PC-3 (cell line): ENCODE measurements at places on chromosomes 1 and 21. TPM values are rescaled to one million over a fixed set of nuclear protein-coding genes. Genes with fewer than 3 reads are reported as not detected.

S100A2 gene
- total RNA-seq, result 358 and 373 TPM in 2 replicates

DNA sequence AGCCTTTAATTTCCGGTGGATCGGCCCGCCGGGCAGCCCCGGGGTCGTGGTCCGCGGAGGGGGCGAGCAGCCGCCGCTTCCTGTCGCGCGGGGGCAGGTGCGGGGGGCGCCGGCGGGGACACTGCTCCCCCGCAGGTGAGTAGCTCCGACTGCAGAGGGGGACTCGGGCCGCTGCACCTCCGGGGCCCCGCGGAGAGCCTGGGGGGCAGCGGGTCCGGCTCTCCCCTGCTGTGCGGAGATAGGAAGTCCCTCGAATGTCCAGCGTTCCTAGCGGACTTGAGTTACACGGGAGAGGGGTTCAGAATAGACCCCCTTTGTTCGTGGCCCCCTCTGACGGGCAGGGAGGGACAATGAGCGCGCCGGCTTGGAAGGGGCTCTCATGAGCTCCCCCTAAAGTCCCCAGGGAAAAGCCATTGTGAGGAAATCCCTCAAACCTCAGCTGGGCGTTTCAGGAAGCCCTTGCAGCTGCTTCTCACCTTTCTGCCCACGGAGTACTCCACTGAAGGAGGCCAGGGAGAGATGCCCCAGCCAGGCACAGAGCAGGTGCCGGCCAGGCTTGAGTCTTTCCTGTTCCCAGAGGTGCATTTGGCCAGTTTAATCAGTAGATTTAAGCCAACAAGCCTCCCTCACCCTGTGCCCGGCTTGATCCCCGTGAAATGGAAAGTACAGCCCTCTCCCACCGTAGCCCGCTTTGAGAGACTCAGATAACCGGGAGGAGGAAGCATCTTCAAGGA, 925 bp downstream of the PDE9A start:
- H3K27me3 ChIP-seq, result peaks cover 83% of the 10 kb centered on the region
- no peaks in the 10 kb centered on the region for H3K36me3 ChIP-seq
- no peak for DNase-seq
- H3K4me1 ChIP-seq, result peaks cover 23% of the 10 kb centered on the region

EPHA8 gene
- total RNA-seq, result 0.07 TPM in 1 of 2 replicates, not detected in the other

UTP11 gene
- total RNA-seq, result 33.8 and 48.1 TPM in 2 replicates

DNA sequence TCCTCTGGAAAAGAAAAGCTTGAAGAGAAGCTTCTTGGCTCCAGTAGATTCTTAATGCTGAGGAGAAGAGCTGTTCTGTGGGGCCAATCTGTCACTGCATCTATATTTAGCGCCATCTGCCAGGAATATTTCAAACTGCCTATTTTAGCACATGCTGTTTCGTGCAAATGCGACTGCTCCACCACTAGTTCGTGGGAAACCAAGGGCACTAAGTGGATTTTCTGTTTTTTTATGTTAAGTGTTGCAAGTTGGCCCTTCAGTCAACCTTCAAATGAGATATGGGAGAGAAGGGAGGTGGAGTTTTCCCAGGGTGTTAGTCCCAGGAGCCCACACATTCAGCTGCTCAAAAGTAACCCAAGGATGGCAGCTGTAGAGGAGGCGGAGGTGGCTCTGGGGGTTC, 91.9 kb downstream of the TSEN15 start:
- H3K4me1 ChIP-seq, result no peaks in the 10 kb centered on the region
- H3K36me3 ChIP-seq, result no peaks in the 10 kb centered on the region
- peaks cover 4% of the 10 kb centered on the region; the same call in 1 of the 2 replicates for H3K27me3 ChIP-seq
- H3K27ac ChIP-seq, result no peak overlapping the region
- DNase-seq, result no peak

NOTCH2NLA gene
- 69.6 and 93.9 TPM in 2 replicates for total RNA-seq

- H3K27ac ChIP-seq, result no peak overlapping the region
- H3K4me1 ChIP-seq, result 0 out of 2 replicates have a peak, but pooled peaks cover 9% of the 10 kb centered on the region
- DNase-seq, result no peak
- H3K27me3 ChIP-seq, result no peaks in the 10 kb centered on the region
- no peak overlapping the region for H3K4me3 ChIP-seq
These were observed 204.2 kb downstream of the KCNT2 start for GRCh38 chr1:196403803-196404690.

SIM2 gene
- 71.2 and 104 TPM in 2 replicates for total RNA-seq

RAB3GAP2 gene
- total RNA-seq, result 16.7 and 19.9 TPM in 2 replicates

- H3K4me3 ChIP-seq, result peak overlapping the region; percentile 66
- no peaks in the 10 kb centered on the region for H3K27me3 ChIP-seq
- no peak for DNase-seq
- no peak overlapping the region for H3K27ac ChIP-seq
- H3K36me3 ChIP-seq, result no peaks in the 10 kb centered on the region
These were observed 47.3 kb upstream of the COA6 start for GRCh38 chr1:234325878-234326496.

VHLL gene
- 1.1 TPM in 1 of 2 replicates, not detected in the other for total RNA-seq

S100A1 gene
- 0.29 TPM in 1 of 2 replicates, not detected in the other for total RNA-seq

DNA sequence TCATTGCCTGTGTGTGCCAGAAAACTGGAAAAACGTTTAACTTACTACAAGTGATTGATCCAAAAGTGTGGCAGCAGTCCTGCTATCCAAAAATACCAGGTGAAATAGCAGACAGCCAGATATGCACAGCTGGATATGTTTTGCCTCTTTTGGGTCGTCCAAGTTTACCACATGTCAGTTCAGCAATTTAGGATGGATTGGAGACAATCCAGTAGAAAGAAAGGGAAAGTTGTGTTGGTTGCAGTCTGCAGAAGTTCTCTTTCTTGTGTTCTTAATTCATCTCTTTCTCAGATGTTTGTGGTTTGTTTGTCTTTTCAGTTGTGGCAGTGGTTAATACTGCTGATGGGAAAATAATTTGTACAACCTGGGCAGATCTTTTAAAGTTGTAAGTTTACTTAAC, 645.0 kb downstream of the PTPRC start:
- no peak overlapping the region for H3K27ac ChIP-seq
- no peaks in the 10 kb centered on the region for H3K36me3 ChIP-seq
- no peak for DNase-seq
- H3K27me3 ChIP-seq, result no peaks in the 10 kb centered on the region
- no peak overlapping the region for H3K4me3 ChIP-seq
- H3K4me1 ChIP-seq, result no peaks in the 10 kb centered on the region

OR10K2 gene
- total RNA-seq, result not detected in 2 replicates

DNA sequence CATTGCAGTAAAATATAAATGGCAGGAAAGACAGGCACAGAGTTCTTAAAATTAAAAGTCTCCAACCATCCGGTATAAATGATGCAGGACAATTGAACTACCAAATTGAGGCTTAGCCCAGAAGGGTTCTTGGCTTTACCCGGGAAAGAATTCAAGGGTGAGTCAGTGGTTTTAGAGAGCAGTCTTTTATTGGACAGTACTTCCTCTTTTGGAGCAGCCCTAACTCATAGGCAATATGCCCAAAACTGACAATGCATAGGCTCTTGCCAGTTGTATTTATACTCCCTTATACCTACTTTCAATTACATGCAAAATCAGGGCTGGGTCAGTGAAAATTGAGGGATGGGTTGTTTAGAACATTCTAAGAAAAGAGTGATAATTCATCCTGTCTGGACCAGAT, 1628.9 kb upstream of the PRMT6 start:
- no peak overlapping the region for H3K4me3 ChIP-seq
- H3K27ac ChIP-seq, result no peak overlapping the region
- no peaks in the 10 kb centered on the region for H3K36me3 ChIP-seq
- H3K4me1 ChIP-seq, result no peaks in the 10 kb centered on the region
- DNase-seq, result peak; percentile 64

GRCh38 chr1:95685081-95685480, 451.1 kb downstream of the RWDD3 start:
- H3K27me3 ChIP-seq, result peaks cover 38% of the 10 kb centered on the region
- no peak for DNase-seq
- H3K4me3 ChIP-seq, result no peak overlapping the region
- H3K27ac ChIP-seq, result no peak overlapping the region
- H3K4me1 ChIP-seq, result no peaks in the 10 kb centered on the region

DNA sequence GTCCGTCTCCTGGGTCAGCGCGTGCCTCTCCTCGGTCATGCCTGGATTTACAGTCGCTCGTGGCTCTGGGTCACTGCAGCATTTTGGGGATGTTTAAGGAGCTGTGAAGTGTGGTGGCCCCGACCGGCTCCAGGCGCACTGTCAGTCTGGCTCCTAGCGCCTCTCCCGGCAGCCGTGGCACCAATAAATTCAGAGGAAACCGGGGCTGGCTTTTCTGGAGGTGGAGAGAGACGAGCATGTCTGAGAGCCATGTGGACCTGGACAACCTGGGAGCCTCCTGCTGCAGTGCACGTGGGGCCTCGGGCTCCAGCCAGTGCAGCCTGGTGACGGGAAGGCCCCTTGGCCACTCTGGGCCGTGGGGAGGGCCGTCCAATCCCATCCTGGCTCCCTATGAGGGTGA, 17.1 kb downstream of the PLCH2 start:
- DNase-seq, result peak; percentile 32
- peaks cover 20% of the 10 kb centered on the region for H3K4me1 ChIP-seq
- H3K4me3 ChIP-seq, result no peak overlapping the region

- H3K4me1 ChIP-seq, result no peaks in the 10 kb centered on the region
- H3K27me3 ChIP-seq, result no peaks in the 10 kb centered on the region
- peaks cover 67% of the 10 kb centered on the region for H3K36me3 ChIP-seq
- H3K4me3 ChIP-seq, result no peak overlapping the region
- DNase-seq, result no peak
These were observed 15.6 kb downstream of the CSDE1 start for GRCh38 chr1:114741963-114742746.

TMPRSS15 gene
- total RNA-seq, result 0.12 TPM in 1 of 2 replicates, not detected in the other

TRIM46 gene
- 4.1 and 5.4 TPM in 2 replicates for total RNA-seq

GUCA2B gene
- total RNA-seq, result not detected in 2 replicates

- H3K4me3 ChIP-seq, result no peak overlapping the region
- H3K27ac ChIP-seq, result no peak overlapping the region
- H3K36me3 ChIP-seq, result no peaks in the 10 kb centered on the region
- DNase-seq, result peak; percentile 21
These were observed 20.9 kb downstream of the MCOLN3 start for GRCh38 chr1:85027242-85027983.

GRCh38 chr21:39373634-39374033, 24.7 kb upstream of the HMGN1 start:
- no peak overlapping the region for H3K27ac ChIP-seq
- H3K4me3 ChIP-seq, result peak overlapping the region; percentile 31; the same call in 1 of the 2 replicates
- DNase-seq, result peak; percentile 73
- no peaks in the 10 kb centered on the region for H3K36me3 ChIP-seq
- peaks cover 7% of the 10 kb centered on the region; the same call in 1 of the 2 replicates for H3K4me1 ChIP-seq

DNA sequence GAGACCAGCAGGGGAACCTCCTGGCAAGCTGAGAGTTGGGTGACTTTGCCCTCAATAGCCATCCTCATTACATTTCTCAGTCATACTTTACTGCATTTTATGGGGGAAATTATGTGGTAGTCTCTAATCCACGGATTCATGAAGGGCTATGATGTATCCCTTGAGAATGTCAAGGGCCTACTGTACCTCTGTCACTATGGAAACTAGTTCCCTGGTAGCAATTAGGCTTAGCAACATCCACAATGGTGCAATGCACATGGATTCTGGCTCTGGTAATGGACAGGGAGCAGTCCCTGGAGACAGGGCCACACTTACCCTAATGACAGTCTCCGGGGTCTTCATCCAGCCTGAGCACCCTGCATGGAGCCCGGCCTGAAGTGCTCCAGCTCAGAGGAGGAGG, 26.5 kb downstream of the LRRN2 start:
- H3K4me3 ChIP-seq, result no peak overlapping the region
- peak; percentile 15 for DNase-seq
- H3K4me1 ChIP-seq, result no peaks in the 10 kb centered on the region
- H3K36me3 ChIP-seq, result no peaks in the 10 kb centered on the region

SLC9C2 gene
- total RNA-seq, result not detected in 2 replicates

GRCh38 chr1:44043176-44044070, 12.2 kb upstream of the SLC6A9 start:
- peak; percentile 54 for DNase-seq
- peak overlapping the region; percentile 79 for H3K27ac ChIP-seq
- H3K4me1 ChIP-seq, result peaks cover 66% of the 10 kb centered on the region

- no peaks in the 10 kb centered on the region for H3K36me3 ChIP-seq
- H3K4me1 ChIP-seq, result no peaks in the 10 kb centered on the region
- H3K4me3 ChIP-seq, result no peak overlapping the region
- H3K27me3 ChIP-seq, result no peaks in the 10 kb centered on the region
These were observed 93.3 kb upstream of the WNT4 start for GRCh38 chr1:22236166-22236565.

DNA sequence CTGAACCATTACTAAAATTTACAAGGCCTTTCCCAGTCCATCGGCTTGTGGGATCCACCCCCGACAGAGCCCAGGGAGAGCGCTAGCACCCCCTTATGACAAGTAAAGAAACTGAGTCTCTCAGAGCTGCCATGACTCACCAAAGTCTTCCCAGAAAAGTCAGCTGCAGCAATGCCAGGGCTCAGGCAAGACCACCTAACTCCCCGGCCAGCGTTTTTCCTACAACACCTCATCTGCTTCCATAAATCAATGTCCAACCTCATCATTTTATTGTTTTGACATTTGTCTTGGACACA, 15.0 kb downstream of the DHCR24 start:
- H3K36me3 ChIP-seq, result peaks cover 69% of the 10 kb centered on the region
- DNase-seq, result no peak

- H3K27ac ChIP-seq, result no peak overlapping the region
- H3K4me3 ChIP-seq, result no peak overlapping the region
- H3K27me3 ChIP-seq, result no peaks in the 10 kb centered on the region
- peaks cover 31% of the 10 kb centered on the region for H3K4me1 ChIP-seq
- DNase-seq, result no peak
These were observed 28.5 kb upstream of the UMODL1 start for GRCh38 chr21:42042651-42043050.

GRCh38 chr1:95382000-95382786, 148.2 kb downstream of the RWDD3 start:
- H3K4me3 ChIP-seq, result no peak overlapping the region
- no peaks in the 10 kb centered on the region for H3K4me1 ChIP-seq
- no peak overlapping the region for H3K27ac ChIP-seq
- no peaks in the 10 kb centered on the region for H3K36me3 ChIP-seq

DNA sequence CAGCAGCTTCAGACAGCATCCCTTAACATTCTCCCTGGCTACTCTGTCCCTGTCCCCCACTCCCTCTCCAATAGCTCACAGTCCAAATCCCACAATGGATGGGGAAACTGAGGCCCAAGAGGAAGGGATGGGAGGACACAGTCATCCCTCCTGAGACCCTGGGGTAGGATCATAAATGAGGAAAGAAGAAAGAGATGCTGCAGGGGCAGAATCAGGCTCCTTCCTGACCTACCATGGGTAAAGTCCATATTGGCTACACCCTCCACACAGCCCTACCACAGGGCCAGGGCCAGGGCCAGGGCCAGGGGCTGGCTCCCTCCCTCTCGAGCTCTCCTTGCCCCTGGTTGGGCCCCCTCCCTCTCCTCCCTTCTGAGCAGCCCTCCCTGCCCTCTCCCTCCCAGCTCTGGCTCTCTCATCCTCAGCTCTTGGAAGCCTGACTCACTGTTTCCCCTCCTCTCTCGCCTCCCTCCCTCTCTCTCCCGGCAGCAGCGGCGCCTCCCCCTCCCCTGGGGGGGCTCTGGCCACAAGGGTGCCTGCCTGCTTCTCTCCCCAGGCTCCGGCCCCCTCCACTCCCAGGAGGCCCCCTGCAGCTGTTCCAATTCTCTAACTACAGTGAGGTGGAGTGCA, 4.9 kb downstream of the AHDC1 start:
- H3K4me3 ChIP-seq, result peak overlapping the region; percentile 48; the same call in 1 of the 2 replicates
- peaks cover 43% of the 10 kb centered on the region for H3K4me1 ChIP-seq
- H3K27me3 ChIP-seq, result no peaks in the 10 kb centered on the region
- DNase-seq, result peak; percentile 46
